ENCODE measurements at places on chromosomes 4 and X.

DNA sequence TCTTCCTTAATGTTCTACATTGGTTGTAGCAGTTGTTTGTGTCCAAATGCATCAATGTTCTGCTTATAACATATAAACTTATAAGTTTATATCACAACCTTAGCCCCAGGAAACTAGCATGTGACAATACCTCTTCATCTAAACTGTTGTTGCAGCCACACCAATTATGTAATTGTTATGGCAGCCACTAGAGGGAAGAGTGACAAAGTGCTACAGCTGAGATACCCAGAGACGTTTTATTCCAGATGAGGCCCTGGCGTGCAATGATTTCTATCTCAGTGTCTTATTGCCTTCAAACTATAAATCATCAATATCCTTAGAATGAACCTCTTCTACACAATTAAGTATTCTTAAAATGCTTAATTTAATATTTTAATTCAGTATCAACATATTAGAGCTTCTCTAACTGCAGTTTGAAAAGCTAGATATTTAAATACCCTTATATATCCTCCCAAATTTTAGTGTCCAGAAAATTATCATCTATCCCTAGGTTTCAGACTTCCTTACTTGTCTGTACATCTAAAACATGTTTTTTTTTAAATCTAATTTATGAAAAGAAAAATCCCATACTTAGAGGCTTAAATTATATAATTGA lies 171.6 kb downstream of the PCDH10 start:
- peak; percentile 16 for DNase-seq

- peak; percentile 24 for DNase-seq
Measured at GRCh38 chr4:4985844-4986243, 33.4 kb downstream of the CYTL1 start.

- DNase-seq: no peak
Measured at GRCh38 chr4:3860061-3860912, 94.1 kb downstream of the ADRA2C start.

GRCh38 chr4:12178614-12179610 lies 750.2 kb upstream of the HS3ST1 start:
- DNase-seq: no peak

GRCh38 chr4:122731676-122732075 lies 828 bp upstream of the BBS12 start:
- DNase-seq: no peak

GRCh38 chrX:16718824-16719333 lies 533 bp upstream of the SYAP1 start:
- DNase-seq: no peak

DNA sequence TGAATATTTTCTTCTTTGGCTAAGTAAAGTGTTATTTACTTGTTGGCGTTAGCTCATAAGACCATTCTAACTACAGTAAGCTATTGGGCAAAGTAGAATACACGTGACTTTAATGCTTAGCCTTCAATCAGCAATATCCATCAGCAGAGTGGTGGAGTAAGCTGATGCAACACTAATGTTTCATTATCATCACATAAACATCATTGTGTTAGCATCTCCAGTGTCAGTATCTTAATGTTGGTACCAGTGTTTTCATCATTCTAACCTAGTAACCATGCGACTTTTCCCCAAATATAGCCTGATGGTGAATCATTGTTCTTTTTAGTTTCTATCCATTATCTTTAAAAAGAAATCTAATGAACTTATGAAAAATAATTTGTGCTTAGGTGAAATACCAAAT lies 48.5 kb downstream of the APOOL start:
- DNase-seq: no peak
